ENCODE measurements at places on chromosomes 1 and 21.

DNA sequence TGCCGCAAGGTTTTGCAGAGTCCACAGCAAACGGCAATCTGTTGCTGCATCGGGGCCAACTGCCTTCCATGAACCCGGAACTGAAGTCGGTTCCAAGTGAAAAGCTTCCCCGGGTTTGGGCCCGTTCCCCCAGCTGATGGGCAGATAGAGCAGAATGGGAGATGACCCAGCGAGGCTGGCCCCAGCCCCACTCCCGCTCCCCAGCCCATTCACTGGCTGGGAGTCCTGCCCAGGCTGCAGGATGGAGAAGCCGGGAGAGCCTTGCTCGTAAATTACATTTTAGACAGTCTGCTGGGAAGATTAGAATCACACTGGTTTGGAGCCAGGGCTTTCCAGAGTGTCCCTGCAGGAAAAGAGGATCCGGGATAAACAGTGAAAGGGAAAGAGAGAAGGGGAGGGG is 31.6 kb upstream of the PAX7 start:
- DNase-seq = no peak

DNA sequence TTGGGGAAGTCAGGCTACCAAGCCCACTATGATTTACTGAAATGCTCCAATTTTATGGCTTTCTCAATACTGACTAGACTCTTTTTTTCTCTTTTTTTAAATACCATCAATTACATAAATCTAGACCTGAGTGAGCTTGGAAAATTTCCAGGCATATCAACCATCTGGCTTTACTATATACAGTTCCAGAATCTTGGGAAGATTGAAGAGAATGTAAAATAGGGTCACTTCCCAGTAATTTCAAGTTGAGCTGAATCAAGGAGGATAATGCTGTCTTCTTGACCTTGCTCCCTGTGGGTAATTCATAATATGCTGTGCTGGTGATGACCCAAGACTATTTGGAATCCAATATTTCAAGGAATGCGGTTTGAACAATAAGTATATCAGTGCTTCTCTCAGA is 108.1 kb downstream of the MAP3K21 start:
- no peak for DNase-seq

GRCh38 chr1:77631302-77631701 is 51.2 kb downstream of the ZZZ3 start:
- no peak for DNase-seq

- DNase-seq = peak; percentile 73
These were observed 61.6 kb downstream of the ZBTB18 start for GRCh38 chr1:244112636-244113035.
